ENCODE measurements at places on chromosomes 11 and 22.

DNA sequence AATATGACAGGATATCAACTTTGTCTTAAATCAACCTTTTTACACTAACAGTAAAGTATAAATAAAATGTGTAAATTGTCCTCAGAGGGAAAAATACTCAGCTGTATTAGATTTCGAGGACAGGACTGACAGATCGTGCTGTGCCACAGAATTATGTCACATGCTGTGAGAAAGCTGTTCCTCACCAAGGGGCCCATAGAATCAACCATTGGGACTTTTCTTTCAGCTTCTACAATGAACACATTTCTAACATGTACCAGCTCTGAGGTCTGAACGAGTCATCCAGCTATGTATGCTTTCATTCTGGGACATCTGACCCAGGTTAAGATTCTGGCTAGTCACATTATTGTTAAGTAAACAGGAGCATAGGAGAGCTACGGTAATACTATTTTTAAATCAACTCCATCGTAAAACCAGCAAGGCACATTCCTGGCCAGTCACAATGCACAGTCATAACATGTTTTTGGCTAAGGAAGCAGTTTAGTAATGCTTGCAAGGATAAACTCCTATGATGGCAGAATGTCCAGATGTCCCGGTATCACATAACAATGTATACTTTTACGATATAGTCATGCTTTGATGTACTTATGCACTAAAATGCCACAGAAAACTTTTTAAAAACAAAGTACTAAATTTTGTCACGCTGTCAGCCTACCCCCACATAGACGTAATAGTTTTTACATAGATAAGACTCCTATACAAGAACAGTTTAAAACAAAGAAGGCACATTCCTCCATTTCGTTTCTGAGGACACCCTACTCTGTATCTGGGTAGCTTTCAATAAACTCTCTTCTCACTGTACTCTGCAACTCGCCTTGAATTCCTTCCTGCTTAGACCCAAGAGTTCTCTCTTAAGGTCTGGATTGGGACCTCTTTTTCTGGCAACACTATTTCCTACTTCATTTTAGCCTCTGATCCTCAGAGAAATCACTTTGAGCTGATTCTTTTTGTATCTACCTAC is 27.4 kb downstream of the ZNF214 start:
- no peak for DNase-seq

GRCh38 chr11:954392-955153 is 28.9 kb downstream of the AP2A2 start:
- DNase-seq = no peak

- no peak for DNase-seq
Observed at GRCh38 chr11:26949846-26950245, 44.1 kb upstream of the FIBIN start.

GRCh38 chr11:128246810-128247594 is 340.4 kb downstream of the ETS1 start:
- peak; percentile 76 for DNase-seq

GRCh38 chr22:35850831-35851230 is 133.2 kb downstream of the APOL5 start:
- DNase-seq = no peak

- DNase-seq = no peak
Observed at GRCh38 chr11:127249576-127249975, 249.0 kb upstream of the KIRREL3 start.

DNA sequence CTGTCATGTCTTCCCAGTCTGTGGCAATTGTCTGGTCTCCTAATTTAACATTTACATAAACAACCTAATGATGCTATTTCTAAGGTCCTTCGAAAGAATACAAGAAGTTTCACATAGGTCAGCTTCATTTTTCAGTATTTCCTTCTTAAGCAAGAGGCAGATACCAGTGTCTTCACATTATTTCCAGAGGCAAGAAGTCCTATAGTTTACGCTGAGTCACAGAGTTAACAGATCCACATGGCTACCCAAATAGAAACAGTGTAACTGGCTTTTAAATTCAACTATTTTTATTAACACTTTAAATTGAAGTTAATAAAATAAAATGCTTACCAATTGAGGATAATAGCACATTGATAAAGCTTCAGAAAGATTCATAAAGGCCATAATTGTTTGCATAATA is 10.9 kb downstream of the PRRG4 start:
- no peak for DNase-seq

DNA sequence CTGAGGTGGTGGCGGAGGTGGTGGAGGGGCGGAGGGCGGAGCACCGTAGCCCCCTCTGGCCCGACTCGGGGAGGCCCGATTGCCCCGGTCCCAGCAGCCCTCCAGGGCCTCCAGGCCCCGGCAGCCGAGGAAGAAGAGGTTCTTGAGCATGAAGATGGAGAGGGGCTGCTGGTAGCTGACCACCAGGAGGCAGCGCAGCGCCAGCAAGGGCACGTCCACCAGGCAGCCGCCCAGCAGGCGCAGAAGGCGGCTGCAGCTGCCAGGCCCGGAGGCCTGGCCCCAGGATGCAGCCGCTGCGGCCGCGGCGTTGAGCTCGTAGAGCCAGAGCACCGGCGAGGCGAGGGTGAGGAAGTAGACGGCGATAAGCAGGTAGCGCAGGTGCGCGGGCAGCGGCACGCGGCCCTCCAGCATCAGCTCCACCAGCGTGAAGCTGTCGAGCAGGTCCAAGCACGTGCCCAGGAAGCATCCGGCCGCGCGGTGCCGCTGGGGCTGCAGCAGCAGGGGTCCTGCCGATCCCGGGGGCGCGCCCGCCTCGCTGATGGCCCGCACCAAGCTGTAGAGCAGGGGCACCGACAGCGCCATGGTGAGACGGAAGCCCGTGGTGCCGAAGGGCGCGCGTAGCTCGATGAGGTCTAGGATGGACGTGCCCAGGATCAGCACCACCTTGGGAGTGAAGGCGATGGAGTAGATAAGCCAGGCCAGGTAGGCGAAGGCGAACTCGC is 1.5 kb downstream of the TMEM121B start:
- no peak for DNase-seq

DNA sequence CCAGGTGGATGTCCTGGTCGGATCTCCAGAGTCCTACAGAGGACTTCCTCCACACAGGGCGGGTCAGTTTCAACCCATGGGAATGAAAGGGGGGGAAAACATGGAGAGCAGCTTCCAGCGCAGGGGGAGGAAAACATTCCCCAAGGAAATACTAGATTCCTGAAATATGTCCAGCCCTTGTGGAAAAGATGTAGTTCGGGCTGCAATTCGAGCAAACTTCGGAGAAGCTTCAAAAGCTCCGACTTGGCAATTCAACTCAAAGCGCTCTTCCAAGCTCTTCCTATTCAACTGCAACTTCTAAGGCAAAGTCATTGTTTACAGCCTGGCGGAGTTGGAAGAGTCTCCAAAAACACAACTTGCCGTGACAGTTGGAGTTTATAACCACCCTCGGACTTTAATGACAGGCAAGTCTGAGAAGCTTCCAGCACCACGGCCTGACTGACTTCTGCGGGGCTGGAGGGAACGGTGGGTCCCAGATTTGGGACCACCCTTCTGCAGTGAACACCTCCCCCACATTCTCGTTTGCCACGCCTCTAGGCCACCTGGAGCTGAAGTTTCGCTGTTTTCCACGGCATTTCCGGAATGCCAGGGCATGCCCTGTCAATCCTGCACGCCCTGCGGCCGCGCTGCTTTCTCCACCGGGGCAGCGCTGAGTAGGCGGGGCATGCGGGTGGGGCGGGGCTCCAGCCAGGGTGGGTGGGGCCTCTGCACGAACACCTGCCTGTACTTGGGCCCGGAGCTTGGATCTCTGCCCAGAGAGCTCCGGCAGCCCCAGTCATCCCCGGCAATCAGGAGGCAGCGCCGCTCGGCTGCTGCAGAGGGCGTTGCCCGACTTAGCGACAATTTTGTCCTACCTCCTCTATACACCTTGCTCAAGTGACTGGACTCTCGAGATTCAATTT is 49.0 kb upstream of the BIRC3 start:
- peak; percentile 81 for DNase-seq

- no peak for DNase-seq
Observed at GRCh38 chr11:14882196-14882595, 9.8 kb downstream of the CYP2R1 start.

- no peak for DNase-seq
Observed at GRCh38 chr11:46808799-46809431, 37.2 kb downstream of the CKAP5 start.

DNA sequence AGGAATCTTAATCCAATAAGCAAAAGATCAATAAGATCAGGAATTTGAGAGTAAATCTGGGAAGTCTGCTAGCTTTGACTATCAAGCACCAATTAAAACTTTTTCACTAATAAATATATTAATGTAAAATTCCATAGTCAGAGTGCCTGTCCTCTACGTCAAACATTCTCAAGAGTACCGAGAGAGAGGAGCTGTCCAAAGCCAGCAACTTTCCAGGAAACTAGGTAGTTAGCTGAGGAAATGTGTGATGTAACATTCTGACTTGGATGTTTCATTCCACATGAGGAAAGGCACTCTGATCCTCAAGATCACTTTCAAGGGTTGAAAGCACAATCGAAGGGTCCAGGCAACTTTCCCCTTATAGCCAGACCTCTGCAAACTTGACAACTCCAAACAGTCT is 113.2 kb downstream of the STK33 start:
- DNase-seq = no peak

DNA sequence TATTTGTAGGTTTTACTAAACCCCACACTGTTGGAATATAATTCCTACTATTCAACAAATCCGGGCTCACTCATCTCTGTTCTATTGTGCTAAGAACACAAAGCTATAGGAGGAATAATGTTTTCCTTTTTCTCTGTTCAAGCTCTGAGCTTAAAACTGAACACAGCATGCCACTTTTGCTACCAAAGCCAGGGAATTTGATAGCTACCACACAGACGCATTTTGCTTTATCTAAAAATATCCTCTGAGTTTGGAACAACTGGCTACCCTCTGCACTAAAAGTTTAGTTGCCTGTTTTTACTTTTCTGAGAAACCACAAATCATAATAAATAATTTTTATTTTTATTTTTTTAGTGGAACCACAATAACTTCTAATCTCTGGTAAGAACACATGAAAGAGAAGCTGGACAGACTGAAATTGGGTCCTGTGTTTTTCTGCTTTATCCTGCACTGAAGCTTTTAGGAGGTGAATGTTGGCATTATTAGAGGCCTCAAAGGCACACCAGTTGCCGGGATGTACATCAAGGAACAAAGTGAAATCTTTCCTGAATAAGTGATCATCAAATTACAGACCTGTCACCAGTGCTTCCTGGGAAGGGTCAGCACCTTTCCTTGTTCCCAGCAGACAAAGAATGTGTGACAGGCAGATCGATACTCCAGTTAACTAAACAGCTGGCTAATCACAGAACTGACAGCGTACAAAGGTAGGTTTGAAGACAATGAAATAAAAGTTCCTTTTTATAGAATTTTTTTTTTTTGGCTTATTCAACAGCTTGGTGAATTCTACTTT is 523.2 kb upstream of the TENM4 start:
- DNase-seq = no peak

DNA sequence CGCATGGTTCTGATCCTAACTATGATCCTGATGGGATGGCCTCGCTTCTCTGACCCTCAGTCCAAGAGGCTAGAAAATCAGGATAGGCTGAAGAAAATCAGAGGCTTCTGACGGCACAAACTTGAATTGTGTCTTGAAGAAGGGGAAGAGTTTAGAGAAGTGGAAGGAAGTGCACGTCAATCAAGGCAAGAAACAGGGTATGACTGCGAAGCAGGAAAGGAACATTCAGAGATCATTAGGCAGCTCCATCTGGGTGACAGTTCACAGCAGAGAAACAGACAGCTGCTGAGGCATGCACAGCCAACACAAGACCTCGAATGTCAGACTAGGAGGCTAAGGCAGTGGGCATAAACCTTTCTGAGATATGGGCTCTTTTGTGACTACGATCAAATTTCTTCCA is 29.3 kb downstream of the CLPB start:
- no peak for DNase-seq

- no peak for DNase-seq
Observed at GRCh38 chr22:25484521-25485315, 79.8 kb upstream of the GRK3 start.

- DNase-seq = no peak
Observed at GRCh38 chr11:813072-813455, 3.3 kb downstream of the RPLP2 start.

DNA sequence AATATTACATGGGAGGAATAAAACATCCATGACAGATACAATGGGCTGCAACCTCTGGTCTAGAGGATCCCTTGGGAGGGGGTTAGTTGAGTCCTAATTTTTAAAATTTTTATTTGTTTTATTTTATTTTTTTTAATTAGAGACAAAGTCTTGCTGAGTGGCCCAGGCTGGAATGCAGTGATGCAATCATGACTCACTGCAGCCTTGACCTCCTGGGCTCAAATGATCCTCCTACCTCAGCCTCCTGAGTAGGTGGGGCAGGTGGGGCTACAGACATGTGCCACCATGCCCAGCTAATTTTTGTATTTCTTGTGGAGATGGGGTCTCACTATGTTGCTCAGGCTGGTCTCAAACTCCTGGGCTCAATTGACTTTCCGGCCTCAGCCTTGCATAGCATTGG is 43.1 kb downstream of the FDX1 start:
- DNase-seq = no peak

GRCh38 chr22:36332623-36333332 is 55.0 kb downstream of the MYH9 start:
- no peak for DNase-seq

DNA sequence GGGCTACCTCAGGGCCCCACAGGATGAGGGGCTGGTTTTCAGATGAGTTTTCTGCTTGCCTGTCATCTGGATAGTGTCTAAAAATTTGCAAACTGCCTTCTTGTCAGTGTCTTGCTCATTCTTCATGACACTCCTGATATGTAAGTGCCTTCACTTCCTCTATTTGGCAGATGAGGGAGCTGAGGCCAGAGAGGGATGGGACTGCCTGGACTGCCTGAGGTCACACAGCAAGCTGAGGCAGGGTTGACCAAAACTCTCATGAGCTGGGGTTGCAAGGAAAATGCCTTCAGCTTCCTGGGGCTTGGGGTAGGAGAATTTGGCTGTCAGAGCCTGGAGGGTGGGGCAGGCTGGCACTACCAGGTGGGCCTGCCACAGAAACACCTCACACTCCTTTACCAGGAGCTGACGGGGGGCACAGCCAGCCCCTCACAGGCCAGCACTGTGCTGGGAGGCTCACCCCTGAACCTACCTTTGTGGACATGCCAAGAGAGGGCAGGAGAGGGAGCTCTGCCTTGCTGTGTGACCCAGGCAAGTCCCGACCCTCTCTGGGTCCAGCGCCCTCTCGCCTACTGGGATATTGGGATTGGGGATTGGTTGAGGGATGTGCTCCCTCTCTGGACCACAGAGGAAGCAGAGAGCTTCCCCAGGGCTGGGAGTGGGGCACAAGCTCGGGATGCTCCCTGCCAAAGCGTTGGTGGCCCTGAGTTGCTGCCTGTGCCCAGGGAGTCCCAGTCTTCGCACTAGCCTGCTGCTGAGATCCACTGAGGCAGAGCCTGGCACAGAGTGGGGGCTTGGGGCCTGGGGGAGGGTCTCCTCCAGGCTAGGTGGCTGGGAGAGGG is 1.9 kb upstream of the P2RY6 start:
- peak; percentile 60 for DNase-seq

GRCh38 chr11:118439646-118440045 is 3.4 kb downstream of the KMT2A start:
- no peak for DNase-seq

DNA sequence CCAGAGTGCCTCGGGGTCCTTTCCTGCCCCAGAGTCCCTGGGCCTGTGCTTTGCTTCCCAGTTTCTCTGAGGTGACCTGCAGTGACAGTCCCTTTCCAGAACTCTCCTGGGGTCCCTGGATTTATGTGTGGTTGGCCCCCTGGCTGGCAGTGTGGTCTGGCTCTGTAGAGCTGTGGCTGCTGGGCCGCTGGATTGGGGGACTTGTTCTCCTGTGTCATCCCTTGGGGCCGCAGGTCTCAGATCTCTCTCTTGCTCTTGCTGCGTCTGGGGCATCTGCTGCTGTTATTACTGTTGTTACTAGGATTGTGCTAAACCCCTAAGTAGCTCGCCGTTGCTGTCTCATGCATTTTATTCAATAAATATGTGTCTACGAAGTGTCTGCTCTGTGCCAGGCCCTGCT is 31.9 kb downstream of the FAM83F start:
- no peak for DNase-seq

Data from type B pancreatic cell (in vitro differentiated cells).